ENCODE measurements at places on chromosomes 7 and 10.

DNA sequence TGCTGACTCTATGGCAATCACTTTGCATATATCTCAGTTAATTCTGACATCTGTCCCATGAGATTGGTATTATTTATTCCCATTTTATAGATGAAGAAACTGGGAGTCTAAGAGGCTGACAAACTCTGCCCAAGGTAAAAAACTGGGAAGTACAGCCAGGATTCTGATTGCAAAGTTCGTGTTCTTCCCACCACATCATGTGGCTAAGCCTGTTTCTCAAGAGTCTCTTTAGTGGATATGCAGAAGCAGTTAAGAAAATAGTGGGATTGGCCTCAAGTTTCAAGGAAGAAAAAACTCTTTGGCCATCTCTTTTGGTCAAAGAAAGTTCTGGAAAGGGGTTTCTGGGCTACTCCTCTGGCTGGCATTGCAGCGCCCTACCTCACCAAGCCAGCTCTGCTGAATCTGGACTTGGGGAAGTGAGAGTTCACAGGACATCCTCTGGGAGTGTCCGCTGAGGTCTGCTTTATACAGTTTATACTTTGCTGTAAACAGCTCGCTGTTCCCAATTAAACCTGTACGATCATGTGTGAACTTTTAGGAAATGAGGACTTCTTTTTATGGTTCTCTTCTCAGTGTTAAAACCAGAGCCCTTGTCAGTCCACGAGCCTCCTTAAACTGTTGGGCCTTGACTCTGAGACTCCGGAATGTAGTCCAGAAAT is 12.2 kb upstream of the BMPR1A start:
- no peak for DNase-seq

- DNase-seq = no peak
These were observed 424.7 kb upstream of the FOXK1 start for GRCh38 chr7:4257146-4258111.

DNA sequence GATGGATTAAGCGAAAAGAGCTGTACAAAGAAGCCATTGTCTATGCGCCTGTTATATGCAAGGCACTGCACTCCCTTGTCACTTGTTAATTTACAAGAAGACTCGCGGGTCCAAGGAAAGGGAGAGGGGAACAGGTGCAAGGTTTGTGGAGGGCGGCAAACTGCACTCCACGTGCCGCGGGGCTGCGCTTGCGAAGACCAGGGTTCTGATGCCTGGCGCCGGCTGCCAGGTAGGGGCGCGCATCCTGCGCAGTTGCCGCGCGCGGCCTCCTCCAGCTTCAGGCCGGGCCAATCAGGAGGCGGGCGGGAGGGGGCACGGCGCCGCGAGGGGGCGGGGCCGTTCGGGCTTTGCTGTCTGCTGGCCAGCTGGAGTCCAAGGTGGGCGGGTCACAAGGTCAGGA is 140.6 kb upstream of the PALS2 start:
- no peak for DNase-seq

- no peak for DNase-seq
These were observed 192.3 kb downstream of the CACNB2 start for GRCh38 chr10:18332484-18332883.

DNA sequence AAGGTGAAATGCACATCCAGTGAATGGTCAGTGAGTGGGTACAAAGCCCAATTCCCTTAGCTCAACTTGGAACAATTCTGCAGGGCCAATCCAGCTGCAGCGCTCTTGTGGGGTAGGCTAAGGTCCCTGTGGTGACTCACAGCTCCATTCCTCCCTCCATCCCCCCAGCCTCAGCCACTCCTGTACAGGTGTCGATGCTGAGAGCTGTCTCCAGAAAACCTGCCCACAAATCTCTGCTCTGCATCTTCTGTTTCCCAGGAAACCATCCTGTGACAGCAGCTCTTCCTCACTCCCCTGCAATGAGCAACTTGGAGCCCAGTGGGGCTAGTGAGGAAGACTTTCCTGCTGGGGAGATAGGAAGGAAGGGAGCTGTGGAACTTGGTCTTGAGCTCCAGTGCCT is 244.7 kb upstream of the GPR26 start:
- DNase-seq = no peak

DNA sequence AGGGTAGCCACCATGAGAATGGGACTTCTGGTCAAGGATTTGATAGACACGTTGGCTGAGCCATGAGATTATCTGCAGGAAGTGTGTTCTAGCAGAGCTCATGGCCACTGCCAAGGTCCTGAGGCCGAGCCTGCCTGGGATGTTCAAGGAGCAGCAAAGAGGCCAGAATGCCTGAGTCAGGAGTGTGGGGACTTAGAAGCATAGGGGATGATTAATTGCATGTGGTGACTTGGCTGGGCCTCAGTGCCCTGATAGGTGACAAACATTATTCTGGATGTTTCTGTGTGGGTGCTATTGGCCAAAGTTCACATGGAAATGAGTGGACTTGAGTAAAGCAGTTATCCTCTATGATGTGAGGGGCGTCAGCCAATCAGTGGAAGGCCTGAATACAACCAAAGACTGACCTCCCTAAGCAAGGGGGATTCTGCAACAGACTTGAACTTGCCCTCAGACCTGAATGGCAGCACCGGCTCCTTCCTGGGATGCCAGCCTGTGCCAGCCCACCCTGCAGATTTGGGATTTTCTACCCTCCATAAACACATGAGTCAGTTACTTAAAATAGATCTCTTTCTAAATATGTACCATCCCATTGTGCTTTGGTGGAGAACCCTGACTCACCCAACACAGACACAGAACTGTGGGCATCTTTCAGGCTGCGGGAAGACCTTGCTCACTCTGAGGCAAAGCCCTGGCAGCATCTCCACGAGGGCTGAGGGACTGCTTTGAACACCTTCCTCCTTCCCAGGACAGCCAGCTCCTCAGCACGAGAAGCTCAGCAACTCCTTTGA is 363.9 kb upstream of the MGMT start:
- DNase-seq = no peak

GRCh38 chr7:76069238-76069638 is 21.3 kb downstream of the MDH2 start:
- no peak for DNase-seq

GRCh38 chr7:40175725-40176510 is 41.1 kb downstream of the SUGCT start:
- no peak for DNase-seq

DNA sequence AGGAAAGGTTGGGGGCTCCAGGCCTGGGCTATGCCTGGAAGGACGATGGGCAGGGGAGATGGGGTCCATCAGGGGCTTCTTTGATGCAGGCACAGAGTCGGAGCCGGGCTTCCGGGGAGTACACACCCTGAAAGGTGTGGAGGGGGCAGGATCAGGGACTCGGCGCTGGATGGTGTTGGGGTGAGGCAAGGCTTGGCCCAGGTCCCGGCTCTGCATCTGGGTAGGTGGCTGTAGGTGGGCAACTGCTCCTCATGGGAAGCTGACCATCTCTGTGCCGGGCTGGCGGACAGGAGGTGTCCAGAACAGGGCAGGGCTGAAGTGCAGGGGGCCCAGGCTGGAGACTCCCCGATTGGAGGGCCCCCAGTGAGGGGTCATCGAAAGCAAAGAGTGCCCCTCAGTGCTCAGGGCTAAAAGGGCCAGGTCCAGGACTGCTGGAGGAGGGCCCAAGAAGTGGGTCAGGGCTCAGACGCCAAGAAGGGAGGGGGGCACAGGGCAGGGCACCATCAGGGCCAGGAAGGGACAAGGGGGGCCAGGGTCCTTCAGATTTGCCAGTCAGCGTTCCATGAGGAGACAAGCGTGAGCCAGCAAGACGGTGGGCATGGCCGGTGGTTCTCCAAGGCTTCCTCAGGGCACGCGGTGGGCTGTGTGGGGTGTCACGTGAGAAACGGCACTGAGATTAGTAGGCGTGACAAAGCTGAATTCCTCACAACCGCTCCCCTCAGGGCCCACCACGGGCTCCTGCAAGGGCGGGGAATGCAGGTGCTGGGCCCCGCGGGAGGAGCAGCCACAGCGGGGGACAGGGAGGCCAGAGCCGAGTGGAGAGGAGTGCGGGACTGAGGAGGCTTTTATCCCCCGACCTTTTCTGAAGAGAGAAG is 97.0 kb downstream of the BMS1 start:
- DNase-seq = no peak

GRCh38 chr10:1270906-1271305 is 214.7 kb downstream of the WDR37 start:
- no peak for DNase-seq

DNA sequence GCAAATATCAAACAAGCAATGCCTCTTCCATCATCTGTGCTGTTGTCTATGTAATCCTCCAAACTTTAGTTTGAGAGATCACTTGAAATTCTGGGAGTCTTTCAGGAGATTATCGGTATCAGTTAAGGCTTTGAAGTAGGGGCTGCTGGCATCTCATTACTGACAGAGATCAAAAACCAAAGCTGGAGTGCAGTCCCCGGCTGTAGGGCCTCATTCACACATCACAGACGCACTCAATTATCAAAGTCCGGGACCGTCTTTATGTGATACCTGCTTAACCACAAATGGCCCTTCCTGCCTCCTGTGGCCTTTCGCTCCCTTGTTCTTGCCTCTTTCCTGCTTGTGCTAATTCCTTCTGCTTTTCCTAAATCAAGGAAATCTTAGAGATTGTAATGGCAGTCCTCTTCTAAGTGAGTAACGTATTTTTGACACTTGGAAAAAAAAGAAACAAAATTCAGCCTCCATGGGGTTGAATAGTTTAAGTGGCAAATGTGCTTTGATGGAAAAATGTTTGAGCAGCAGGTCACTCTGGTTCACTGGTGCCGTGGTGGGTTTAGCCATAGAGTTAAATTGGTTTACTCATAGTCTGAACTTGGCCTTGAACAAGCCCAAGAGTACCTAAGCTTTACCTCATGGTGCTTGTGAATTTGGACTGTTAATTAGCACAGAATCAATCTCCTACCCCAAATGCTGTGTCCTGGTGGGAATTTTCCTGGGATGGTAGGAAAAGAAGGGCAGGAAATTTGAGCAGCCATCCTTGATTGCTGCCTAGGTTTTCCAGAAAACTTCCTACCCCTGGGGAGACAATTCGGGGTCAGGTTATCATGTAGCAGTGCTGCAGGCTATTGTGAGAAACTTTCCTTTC is 178.9 kb upstream of the LYZL1 start:
- no peak for DNase-seq

- no peak for DNase-seq
These were observed 35.3 kb downstream of the BLNK start for GRCh38 chr10:96236090-96236478.

GRCh38 chr10:13272164-13272571 is 27.7 kb downstream of the PHYH start:
- DNase-seq = peak; percentile 8

DNA sequence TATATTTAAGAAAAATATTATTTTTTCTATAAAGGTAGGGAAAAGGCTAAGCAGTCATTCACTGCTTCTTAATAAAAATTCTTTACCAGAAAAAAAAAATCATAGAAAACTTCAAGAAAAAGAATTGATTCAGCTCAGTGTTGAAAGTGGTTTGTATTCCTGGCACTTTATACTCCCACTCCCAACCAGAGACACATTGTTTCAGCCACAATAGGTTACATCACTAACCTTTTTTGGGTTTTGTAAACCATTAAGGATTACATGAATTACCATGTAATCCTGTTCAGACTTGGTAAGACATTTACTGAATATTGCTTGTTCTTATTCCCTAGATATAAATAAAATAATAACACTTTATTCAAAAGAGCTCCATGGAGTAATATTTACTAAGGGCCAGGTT is 46.6 kb downstream of the MINPP1 start:
- no peak for DNase-seq

- DNase-seq = no peak
These were observed 113.2 kb upstream of the INHBA start for GRCh38 chr7:41816111-41816510.

- DNase-seq = no peak
These were observed at the start of gene PTPRE for GRCh38 chr10:127906548-127907377. TSS of gene PTPRE (plus strand) at chr10:127907103. CDS start at chr10:128040882, 133,779 bp downstream.

- peak; percentile 78 for DNase-seq
These were observed 113.4 kb downstream of the BTRC start for GRCh38 chr10:101467286-101467770.

DNA sequence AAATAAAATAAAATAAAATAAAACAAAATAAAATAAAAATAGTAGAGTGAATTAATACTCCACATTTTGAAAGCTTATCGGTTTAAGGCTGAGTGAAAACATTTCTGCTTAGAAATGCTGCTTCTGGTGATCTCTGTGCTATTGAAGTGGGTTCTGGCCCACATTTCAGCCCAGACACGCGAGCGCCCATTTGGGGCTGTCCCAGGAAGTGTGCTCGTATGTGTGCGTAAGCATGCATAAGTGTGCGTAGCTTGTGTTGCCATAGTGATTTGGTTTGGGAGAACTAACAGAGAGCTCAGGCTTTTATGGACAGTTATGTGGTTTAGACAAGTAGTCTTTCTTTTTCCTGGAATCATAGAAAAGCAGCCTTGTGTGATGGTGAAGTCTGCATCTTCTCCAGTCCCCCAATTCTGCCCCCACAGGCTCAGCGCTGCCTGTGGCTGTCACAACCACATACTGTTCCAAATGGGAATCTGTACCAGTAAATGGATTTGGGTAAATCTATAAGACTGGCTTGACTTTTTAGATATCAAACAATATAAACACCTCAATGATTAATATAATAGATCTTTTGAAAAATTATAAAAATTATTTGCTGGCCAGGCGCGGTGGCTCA is 29.8 kb upstream of the PURB start:
- no peak for DNase-seq

DNA sequence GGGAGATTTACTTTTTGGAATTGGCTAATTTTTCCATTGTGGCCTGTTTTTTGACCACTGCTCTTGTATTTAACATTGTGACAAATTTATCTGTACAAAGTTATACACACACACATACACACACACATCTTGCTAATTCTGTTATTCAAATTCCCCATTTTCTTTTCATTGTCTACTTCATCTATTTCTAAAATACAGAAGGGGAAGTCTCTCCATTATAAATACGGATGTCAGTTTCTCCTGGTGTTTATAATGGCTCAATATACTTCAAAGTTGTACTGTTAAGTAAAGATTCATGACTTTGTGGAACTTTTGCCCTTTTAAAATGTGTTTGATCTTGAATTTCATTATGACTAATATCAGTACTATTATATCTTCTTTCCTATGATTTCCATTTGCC is 81.0 kb downstream of the CNOT4 start:
- DNase-seq = no peak

DNA sequence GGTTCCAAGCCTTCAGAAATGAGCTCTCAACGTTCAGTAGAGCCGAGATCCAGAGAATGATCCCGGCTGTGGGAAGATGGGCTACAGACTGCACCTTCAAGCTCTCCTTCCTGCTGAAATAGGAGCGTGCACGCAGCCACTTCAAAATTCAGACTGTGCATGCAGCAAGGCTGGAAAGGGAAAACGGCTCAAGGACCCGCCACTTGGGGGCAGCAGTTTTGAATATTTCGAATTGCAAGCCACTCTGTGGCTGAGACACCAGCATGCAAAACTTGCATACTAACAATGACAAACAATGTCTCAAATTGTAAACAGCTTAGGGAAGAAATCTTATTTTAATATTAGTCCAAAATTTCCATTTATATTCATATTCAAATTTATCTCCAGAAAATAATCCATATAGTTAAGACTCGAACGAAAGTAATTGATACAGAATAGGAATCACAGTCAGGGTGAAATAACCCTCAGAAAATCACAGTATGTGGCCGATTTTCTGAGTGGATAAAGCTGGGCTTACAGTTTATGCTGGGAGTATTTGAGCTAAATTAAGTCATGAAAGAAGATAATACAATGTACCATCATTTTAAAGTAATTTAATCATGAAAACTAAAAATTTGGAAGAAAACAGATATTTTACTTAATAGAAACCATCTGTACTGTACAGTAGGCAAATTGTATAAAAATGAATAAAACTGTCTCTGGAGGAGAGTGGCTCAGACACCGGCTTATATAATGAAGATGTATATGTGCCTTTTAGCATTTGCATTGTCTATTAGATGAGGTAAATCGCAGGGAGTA is 137.9 kb upstream of the MKI67 start:
- DNase-seq = no peak
